NCI-H748 treated with DMSO at 0.1 percent for 48 hours (cell line): ENCODE measurements at places on chromosomes 7 and 10.

GRCh38 chr7:98978672-98979071 lies 100.3 kb downstream of the TRRAP start:
- no peak for DNase-seq

DNA sequence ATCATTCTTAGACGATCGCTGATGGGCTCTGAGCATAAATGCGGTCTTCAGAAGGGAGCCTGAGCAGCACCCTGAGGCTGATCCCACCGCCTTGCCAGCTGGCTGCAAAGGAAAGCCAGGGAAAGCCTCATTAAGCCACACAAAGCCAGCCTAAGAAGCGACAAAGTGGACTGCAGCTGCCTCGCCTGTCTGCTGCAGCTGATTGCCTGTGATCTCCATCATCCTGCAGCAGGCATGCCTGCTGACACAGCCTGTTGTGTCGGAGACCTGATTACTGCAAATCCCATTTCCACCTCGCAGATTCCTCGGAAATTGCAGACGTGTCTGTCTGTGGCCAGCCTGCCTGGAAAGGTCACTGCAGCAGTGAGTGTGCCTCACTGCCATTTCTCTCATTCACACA lies 1087.0 kb upstream of the AUTS2 start:
- no peak for DNase-seq

GRCh38 chr7:70598976-70599375 lies 533.0 kb upstream of the GALNT17 start:
- peak; percentile 67 for DNase-seq

DNA sequence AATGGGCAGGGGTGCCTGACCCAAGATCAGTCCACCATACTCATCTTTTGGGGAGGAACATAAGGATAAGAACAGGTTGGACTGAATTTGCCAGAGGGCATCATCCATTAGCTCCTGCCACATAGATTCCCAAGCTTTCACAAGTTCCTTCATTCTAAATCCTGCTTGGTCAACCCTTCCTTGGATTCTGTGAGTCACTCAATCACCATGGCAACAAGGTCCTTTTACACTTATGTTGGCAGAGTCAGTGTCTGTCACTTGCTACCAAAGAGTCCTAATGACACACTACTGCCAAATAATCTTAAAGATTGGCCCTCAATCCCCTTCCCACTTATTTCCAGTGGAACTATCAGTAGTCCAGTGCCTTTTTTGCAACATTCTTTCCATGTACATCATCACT lies 5.0 kb upstream of the LGI1 start:
- no peak for DNase-seq

GRCh38 chr7:85928500-85928899 lies 715.2 kb upstream of the GRM3 start:
- no peak for DNase-seq

- no peak for DNase-seq
These were observed 608.1 kb downstream of the TYW1 start for GRCh38 chr7:67604461-67605386.

- no peak for DNase-seq
These were observed 7.1 kb downstream of the CAMK2G start for GRCh38 chr10:73867126-73867807.

GRCh38 chr7:34135924-34136323 lies 230.6 kb downstream of the BMPER start:
- DNase-seq: no peak

DNA sequence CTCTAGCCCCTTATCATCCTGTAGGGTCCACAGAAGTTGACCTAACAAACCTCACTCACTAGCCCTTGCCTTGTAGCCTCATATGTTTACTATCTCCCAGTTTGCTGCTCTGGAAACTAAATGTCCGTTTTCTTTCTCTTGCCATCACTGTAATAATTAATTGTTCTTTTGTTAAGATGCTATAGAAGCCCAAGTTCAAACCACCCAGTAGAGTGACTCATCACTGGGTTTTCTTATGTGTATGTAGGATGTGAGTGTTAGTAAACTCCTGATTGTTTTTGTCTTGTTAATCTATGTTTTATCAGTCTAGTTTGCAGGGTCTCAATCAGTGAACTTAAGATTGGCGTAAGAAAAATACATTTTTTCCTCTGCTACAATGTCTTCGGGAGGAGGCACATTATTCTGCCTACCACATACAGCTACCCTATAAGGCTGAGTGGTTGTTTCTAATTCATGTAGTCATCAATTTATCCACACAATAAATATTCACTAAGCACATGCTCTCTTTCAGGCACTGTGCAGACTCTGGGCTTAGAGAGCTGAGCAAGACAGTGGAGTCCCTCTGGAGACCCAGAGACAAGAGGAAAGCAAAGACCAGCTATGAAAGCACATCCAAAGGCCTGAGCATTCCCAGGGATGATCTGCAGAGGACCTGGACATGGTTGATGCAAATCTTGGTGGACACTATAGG lies 474.1 kb upstream of the AKR1E2 start:
- no peak for DNase-seq

GRCh38 chr10:24415455-24416125 lies 206.7 kb downstream of the KIAA1217 start:
- no peak for DNase-seq
